ENCODE measurements at places on chromosomes 12 and 14.

GRCh38 chr12:80777587-80777986, 60.9 kb downstream of the MYF5 start:
- no peak for DNase-seq

DNA sequence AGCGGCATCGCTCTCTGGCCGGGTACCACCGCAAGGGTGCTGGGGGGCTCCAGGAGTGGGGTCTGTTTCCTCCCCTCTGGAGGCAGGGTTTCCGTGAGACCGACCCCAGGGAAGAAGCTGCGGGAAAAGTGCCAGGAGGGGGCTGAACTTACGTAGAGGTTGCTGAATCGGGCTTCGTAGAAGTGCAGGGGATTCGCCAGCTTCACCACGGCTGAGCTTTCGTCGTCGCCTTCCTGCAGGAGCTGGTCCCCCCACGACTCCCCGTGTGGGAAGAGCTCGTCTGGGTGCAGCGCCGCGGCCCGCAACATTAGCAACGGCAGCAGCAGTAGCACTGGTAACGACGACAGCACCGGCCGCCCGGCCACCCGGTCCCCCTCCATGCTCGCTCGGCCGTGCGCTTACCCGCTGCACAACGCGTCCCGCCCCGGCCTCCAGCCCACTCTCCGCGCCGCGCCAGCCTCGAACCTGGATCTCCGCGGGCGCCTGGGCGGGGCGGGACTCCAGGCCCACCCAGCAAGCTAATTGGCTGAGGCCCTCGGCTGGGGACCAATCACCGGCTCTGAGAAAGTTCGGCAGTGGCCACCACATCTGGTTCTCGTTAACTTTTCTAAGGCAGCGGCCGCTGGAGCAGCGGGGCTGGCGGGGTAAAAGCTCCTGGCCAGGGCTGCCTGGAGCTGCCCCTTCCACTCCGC, at the start of gene NID2:
TSS of gene NID2 (minus strand) at position 445 of the 692 bp plus-strand sequence. CDS start at position 380, 65 bp downstream.
- peak; percentile 32 for DNase-seq

GRCh38 chr12:132237772-132238487, 91.5 kb downstream of the GALNT9 start:
- no peak for DNase-seq

DNA sequence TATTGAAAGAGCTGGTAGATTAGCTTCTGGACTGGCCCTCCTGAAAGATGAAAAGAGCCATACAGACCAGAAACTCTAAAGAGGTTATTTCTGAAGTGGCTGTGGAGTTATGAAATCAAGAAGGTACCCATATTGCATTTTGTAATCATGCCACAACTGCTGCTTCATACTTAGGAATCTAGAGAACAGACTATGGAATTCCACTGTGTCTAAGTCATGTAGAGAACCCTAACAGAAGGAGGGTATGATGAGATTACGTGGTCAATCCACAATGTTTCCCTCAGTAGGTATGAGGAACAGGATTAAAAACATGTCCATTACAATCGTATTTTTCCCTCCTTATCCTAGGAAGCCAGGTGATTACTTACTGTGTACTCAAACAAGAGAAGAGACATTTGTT, 708.8 kb downstream of the RERGL start:
- no peak for DNase-seq

DNA sequence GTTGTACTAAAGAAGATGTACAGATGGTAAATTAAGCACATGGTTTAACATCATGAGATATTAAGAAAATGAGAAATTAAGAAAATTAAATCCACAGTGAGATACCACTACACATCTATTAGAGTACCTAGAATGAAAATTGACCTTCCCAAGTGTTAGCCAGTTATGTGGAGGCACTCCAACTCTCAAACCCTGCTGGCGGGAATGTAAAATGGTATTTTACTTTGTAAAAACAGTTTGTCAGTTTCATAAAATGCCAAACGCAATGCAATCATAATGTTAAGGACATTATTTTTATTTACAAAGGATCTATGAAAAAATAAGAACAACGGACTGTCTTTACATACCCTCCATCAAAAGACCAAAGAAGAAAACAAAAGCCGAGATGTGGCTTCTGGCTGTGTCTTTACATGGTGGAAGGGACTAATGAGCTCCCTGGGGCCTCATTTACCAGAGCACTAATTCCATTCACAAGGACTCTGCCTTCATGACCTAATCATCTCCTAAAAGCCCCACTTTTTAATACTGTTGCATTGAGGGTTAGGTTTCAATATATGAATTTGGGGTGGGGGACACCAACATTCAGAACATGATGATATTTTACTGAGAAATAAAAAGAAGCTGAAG, 1178.7 kb downstream of the AACS start:
- DNase-seq = no peak

GRCh38 chr14:51844081-51844881, 16.1 kb upstream of the GNG2 start:
- no peak for DNase-seq

DNA sequence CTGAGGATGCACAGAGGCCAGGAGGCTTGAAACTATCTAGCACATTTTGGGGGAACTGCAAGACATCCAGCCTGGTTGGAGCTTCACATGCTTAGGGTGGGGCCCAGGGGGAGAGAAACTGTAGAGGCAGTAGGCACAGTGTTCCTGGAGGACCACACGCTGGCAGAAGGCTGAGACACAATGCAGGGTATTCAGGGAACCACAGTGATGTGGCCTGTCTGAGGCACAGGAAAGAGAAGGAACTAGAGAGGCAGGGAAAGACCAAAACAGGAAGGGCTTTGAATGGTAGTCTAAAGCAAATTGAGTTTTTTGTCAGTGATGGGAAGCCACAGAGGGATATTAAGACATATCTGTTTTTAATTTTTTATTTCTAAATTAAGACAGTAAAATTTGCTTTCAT, 100.2 kb upstream of the PRICKLE1 start:
- DNase-seq = no peak

GRCh38 chr12:33529810-33530209, 90.2 kb upstream of the SYT10 start:
- no peak for DNase-seq

Measured in stimulated activated CD4-positive, alpha-beta T cell treated with anti-CD3 and anti-CD28 coated beads, Interleukin-15, amount 100 ng/mL, for 1 hour (primary cell).